DMS 273 treated with DMSO at 0.1 percent for 48 hours (cell line): ENCODE measurements at places on chromosomes 5 and 9.

DNA sequence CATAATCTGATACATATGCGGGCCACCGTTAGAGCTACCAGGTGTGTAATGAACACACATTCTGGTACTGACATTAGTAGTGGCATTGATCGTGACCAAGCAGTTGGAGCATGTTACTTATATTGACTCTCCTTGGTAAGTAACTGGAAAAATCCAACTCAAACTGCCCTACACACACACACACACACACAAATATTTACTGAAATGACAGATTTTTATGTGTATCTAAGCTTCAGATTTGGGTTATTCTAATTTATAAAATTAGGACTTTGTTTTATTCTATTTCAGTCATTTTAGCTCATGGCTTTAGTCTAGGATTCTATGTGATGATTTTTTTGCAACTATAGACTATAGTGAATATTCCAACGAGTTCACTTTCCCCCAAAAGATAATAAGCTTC lies 1280.2 kb upstream of the ACO1 start:
- no peak for DNase-seq

DNA sequence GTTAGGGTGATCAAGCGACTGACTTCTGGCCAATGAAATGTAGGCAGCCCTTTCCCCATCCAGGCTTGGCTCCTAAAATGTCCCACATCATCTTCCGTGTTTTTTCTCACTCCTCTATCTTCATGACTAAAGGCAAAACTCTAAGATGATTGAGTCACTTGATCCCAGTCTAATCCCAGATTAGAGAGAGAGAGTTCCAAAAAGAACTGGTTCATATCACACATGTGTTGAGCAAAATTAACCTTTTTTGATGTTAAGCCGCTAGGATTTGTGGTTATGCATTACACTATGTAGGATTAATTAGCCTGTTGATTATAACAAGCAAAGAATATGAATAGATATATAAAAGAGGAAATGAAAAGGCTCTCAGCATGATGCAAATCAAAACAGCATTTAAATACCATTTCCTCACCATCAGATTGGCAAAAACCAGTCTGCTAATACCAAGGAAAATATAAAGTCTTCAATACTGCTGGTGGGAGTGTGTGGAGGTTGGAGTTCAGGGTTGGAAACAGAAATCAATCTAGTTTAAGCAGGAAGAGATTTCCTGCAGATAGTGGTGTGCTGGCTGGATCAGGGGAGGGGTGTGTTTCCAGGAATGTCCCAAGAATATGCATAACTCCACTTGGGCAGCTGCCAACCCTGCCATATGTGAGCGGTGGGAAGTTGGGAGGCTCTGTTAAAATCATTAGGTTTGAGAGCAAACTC lies 187.6 kb upstream of the S1PR3 start:
- no peak for DNase-seq

DNA sequence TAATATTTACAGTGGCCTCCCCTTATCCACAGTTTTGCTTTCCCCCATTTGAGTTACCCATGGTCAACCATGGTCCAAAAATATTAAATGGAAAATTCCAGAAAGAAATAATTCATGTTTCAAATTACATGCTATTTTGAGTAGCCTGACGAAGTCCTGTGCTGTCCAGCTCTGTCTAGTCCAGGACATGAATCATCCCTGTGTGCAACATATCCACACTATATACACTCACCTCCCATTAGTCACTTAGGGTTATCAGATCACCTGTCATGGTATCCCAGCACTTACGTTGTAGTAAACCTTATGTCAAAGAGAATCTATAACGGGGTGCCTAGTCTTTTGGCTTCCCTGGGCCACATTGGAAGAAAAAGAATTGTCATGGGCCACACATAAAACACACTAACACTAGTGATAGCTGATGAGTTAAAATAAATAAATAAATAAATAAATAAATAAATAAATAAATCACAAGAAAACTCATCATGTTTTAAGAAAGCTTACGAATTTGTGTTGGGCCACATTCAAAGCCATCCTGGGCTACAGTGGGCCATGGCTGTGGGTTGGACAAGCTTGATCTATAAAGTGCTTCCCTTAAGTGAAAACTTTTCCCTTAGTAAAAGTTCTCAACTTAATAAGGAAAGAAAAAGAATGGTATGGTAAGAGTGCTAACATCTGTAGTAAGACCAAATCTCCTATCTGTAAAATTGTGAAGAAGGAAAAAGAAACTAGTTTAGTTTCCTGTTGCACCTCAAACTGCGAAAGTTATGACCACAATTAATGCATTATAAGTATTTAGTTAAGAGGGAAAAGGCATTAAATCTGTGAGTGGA lies 15.9 kb upstream of the OMD start:
- DNase-seq = no peak

- no peak for DNase-seq
Observed at GRCh38 chr5:78621291-78621738, 27.3 kb downstream of the LHFPL2 start.

- no peak for DNase-seq
Observed at GRCh38 chr9:70668751-70669150, 254.3 kb upstream of the KLF9 start.

- DNase-seq = no peak
Observed at GRCh38 chr5:77960863-77961396, 184.8 kb upstream of the TBCA start.

GRCh38 chr9:77614645-77615044 lies 33.5 kb downstream of the GNA14 start:
- no peak for DNase-seq

DNA sequence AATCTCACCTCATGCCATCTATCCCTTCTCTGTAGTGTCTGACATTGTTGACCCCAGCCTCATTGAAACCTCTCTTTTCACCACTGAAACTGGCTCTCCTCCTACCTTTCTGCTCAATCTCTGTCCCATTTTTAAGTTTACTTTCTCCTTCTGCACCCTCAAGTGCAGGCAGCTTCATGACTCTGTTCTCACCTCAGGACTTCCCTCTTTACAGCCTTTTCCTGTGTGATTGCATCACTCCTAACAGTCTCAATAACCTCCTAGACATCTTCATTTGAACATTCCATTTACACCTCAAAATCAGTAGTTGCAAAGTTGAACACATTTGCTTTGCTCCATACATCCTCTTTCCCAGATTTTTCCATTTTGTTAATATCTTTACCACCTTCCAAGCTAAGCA lies 172.1 kb downstream of the RASEF start:
- DNase-seq = no peak
